ENCODE measurements at places on chromosomes 7 and 10.

DNA sequence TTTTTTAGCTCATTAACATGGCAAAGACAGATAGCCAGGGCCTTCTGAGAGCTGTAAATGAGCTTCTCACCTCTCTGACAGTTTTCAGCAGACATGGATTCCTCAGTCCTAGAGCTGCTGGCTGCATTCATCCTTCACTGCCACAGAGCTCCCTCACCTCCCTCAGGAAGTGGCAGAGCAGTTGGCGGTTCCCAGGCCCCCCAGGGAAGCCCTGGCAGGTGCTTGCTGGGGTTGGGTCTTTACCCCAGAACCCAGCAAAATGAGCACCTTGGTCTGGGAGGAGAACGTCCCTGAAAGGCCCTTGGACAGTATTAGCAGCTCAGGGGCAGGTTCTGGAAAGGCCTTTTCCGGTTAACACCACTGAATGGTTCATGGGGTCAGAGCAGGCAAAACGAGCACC is 288.0 kb downstream of the PTPRN2 start:
- no peak for DNase-seq

DNA sequence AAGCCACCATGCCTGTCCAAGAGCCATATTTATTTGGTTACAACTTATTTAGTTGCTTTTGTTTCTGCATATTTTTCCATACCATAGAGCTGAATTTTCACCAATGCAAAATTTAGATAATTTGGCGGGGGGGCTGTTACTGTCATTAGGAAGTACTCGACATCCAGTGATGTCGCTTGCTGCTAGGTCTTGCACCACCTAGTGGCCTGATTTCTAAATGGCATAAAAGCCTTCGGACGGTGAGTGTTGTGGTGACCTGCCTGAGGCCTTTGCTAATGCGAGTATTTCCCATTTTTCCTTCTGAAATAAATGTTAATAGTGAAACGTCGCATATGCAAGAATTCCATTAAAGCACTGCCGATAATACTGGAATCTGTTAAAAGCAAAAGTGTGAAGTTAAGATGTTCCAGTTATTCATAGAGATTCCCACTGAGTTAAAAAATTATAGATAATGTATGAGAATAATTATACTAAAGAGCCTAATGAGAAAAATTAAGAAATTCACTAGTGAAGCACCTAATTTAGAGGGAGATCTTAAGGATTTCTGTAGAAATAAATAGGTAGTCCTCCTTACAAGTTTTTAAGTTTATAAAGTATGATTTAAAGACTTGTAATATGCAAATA is 86.1 kb upstream of the DNAJB6 start:
- DNase-seq, result peak; percentile 48

DNA sequence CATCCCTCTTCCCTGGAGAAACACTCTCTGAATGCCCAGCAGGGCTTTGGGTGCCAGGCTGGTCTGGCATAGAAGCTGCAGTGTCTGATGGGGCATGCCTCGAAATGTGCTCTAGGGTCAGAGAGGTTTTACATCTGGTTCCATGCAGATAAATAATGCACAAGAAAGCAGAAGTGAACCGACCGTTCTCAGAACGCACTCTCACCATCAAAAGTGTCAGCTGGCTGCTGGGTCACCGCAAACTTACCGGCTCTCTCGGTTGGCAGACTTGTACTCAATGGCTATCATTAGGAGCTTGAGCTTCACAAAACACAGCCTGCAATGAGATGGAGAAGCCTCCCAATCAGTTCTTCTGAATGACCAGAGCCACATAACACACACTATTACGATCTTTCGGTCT is 610.0 kb downstream of the KCNMA1 start:
- no peak for DNase-seq

GRCh38 chr7:136045992-136046391 is 68.8 kb upstream of the MTPN start:
- no peak for DNase-seq

- no peak for DNase-seq
These were observed 42.2 kb upstream of the BHLHA15 start for GRCh38 chr7:98168904-98169621.

DNA sequence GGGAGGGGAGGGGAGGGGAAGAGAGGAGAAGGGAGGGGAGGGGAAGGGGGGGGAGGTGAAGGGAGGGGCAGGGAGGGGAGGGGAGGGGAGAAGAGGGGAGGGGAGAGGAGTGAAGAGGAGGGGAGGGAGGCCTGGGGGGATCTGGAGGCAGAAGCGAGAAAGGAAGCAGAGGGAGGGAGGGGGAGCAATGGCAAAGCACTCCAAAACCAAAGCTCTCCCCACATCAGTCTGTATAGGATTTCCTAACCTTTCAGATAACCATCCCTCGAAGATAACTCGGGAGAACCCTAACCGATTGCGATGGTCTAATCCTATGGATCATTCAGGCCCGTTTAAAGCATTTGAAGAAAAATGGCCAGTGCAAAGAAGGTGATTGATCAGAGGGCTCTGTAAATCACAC is 19.0 kb downstream of the EBF3 start:
- no peak for DNase-seq

DNA sequence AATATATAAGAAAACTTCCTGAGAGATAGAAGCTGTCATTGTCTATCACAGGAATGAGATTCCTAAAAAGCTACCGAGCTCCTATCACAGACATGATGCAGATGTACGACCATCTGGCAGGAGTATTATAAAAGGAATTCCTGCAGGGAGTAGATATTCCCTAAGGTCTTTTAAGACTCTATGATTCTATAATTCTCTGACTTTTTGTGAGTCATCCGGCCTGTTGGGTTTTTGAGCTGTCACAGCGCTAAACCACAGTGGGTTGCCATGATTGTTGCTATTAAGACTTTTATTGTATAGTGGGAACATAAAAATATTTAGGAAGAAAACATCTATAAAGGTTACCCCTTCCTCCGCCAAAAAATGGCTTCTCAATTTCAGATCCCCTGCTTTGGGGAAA is 223.4 kb downstream of the BMPER start:
- DNase-seq, result no peak
